Ovary (tissue), 10 donors: ENCODE measurements at places on chromosomes 5 and 9. TPM values are rescaled to one million over a fixed set of nuclear protein-coding genes. Genes with fewer than 3 reads are reported as not detected.

The PRDM9 gene
- polyA plus RNA-seq = not detected

The SPINK1 gene
- not detected for polyA plus RNA-seq

The PCDHB8 gene
- polyA plus RNA-seq = 0.42 TPM

The SLCO4C1 gene
- polyA plus RNA-seq = 0.30 TPM

The OR13C9 gene
- not detected for polyA plus RNA-seq

The ZNF354C gene
- 4.1 TPM for polyA plus RNA-seq

The DEPDC1B gene
- 0.42 TPM for polyA plus RNA-seq

The NR5A1 gene
- polyA plus RNA-seq = 31.8 TPM

The HAVCR1 gene
- polyA plus RNA-seq = not detected

The ERAP2 gene
- 1.3 TPM for polyA plus RNA-seq

The FAM219A gene
- polyA plus RNA-seq = 12.1 TPM

The GRM6 gene
- not detected for polyA plus RNA-seq

The C6 gene
- 6.0 TPM for polyA plus RNA-seq

The IFNA13 gene
- 0.12 TPM for polyA plus RNA-seq

The ISL1 gene
- not detected for polyA plus RNA-seq

The SERINC5 gene
- polyA plus RNA-seq = 19.1 TPM

The IQGAP2 gene
- polyA plus RNA-seq = 13.9 TPM

The PCDHB16 gene
- 4.2 TPM for polyA plus RNA-seq

The ACTBL2 gene
- not detected for polyA plus RNA-seq

The LCN15 gene
- polyA plus RNA-seq = not detected

The PRSS3 gene
- polyA plus RNA-seq = not detected

The NIPAL4 gene
- not detected for polyA plus RNA-seq

The FOXD1 gene
- not detected for polyA plus RNA-seq

The CAVIN4 gene
- 0.30 TPM for polyA plus RNA-seq

The COL23A1 gene
- polyA plus RNA-seq = 0.17 TPM

The ANKRD31 gene
- 0.11 TPM for polyA plus RNA-seq

The GDNF gene
- polyA plus RNA-seq = 3.7 TPM

The LRSAM1 gene
- 11.9 TPM for polyA plus RNA-seq

The GBGT1 gene
- 3.9 TPM for polyA plus RNA-seq

The CER1 gene
- not detected for polyA plus RNA-seq

The MZB1 gene
- 0.91 TPM for polyA plus RNA-seq

The ARSK gene
- 4.4 TPM for polyA plus RNA-seq

The NEUROG1 gene
- polyA plus RNA-seq = 0.06 TPM

The NDUFA8 gene
- 49.8 TPM for polyA plus RNA-seq

The TRIP13 gene
- polyA plus RNA-seq = 1.6 TPM

The GPR151 gene
- not detected for polyA plus RNA-seq

The INSL4 gene
- polyA plus RNA-seq = not detected

The JADE2 gene
- 28.1 TPM for polyA plus RNA-seq

The WDR38 gene
- polyA plus RNA-seq = not detected

The FBLL1 gene
- polyA plus RNA-seq = 1.0 TPM

The CDH9 gene
- not detected for polyA plus RNA-seq

The ROPN1L gene
- polyA plus RNA-seq = 0.30 TPM

The HAPLN1 gene
- 0.44 TPM for polyA plus RNA-seq

The MLANA gene
- not detected for polyA plus RNA-seq

The NTRK2 gene
- polyA plus RNA-seq = 12.0 TPM

The LTC4S gene
- 11.7 TPM for polyA plus RNA-seq

The NOXA1 gene
- not detected for polyA plus RNA-seq

The ZFP62 gene
- polyA plus RNA-seq = 36.3 TPM

The DAB2 gene
- 26.7 TPM for polyA plus RNA-seq

The CREBRF gene
- polyA plus RNA-seq = 15.6 TPM

The ABO gene
- polyA plus RNA-seq = 18.5 TPM
